ENCODE measurements at places on chromosomes 12 and 14.

DNA sequence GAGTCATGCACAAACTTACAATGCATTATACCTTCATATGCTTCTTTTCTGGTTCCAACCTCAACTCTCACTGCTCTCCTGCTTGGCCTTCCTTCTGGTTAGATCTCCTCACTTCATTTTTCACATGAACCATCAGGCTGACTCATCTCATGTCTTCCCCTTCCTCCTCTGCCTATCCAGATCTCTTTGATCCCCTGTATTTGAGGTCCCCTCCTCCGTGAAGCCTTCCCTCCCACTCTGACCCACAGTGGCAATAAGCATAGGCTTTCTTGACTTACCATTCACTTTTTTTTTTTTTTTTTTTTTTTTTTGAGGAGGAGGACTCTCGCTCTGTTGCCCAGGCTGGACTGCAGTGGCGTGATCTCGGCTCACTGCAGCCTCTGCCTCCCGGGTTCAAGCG is 14.7 kb upstream of the ASIC1 start:
- no peak for DNase-seq

DNA sequence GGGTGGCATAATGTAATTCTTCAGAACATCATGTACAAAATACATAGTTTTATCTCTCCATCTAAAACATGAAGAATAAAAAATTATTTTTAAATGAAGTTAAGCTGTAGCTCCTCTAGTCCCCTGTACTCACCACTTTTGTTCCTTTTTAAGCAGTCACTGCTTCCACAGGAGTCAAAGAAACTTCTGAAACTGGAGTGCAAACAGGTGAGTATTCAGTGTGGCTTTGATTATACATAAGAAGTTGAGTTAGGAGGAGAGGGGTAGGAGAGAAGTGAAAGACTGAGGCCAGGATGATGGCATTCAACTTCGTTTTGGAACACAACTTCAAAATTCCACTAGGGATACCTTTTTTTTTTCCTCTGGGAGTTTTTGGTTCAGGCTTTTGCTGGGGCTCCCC is 131.4 kb upstream of the CNTN1 start:
- DNase-seq, result no peak

DNA sequence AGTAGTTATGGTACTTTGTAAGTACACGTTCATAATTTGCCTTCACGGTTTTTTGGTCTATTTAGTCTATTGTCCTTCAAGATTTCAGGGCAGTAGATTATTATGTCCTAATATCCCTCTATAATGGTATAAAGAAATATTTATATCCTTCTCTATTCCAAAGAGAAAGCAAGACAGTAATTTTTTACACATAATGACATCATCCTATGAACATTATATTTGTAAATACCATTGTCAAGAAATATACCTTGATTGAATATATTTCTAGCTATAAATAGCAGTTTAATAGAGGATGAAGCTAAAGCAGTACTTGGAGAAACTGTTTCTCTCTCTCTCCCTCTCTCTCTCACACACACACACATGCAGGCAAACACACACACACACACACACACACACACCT is 77.0 kb downstream of the C12orf50 start:
- DNase-seq, result no peak

GRCh38 chr12:3597526-3598210 is 106.7 kb downstream of the PRMT8 start:
- DNase-seq, result no peak

DNA sequence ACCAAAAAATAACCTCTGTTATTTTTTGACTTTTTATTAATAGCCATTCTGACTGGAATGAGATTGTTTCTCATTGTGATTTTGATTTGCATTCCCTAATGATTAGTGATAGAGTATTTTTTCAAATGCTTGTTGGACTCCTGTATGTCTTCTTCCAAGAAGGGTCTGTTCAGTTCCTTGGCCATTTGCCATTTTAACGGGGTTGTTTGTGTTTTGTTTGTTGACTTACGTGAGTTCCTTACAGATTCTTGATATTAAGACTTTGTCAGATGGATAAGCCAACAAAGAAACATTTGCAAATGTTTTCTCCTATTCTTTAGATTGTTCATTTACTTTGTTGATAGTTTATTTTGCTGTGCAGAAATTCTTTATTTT is 651.6 kb upstream of the LRFN5 start:
- DNase-seq, result no peak

DNA sequence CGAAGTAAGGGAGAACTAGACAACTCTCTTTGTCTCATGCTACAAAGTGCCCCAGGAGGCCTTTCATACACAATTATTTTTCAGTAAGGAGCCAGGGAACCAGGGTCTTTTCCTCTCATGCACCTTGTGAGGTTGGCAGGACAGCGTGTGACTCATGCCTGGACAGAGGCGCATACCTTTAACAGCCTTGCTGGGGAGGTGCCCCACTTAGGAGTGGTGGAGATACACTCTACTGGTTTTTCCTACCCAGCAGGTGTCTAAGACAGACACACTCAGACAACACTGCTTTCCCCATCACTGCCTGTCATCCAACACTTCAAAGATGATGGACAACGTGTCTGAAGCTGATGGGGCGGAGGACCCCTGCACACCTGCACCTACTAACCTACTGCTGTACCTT is 49.1 kb downstream of the B4GALNT3 start:
- no peak for DNase-seq

- no peak for DNase-seq
These were observed 163.9 kb downstream of the ADGRD1 start for GRCh38 chr12:131117438-131118245.

- no peak for DNase-seq
These were observed 388.1 kb upstream of the PRICKLE1 start for GRCh38 chr12:42977451-42978230.

DNA sequence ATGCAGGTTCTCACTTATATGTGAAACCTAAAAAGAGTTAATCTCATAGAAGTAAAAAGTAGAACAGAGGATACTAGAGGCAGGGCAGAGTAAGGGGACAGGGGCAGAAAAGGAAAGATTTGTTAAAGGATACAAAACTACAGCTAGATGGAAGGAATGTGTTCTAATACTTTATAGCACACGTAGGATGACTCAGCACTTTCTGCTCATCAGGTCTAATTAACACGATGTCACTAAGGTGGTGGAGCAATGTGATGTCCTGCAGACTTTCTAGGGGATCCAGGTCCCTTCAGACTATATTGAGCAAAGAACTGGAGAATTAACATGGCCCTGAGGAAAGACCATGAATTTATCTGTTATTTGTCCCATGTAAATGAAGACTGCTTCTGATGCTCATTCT is 80.8 kb upstream of the CMKLR1 start:
- DNase-seq, result no peak

- DNase-seq, result no peak
These were observed 31.9 kb upstream of the FBXO34 start for GRCh38 chr14:55239320-55239719.

DNA sequence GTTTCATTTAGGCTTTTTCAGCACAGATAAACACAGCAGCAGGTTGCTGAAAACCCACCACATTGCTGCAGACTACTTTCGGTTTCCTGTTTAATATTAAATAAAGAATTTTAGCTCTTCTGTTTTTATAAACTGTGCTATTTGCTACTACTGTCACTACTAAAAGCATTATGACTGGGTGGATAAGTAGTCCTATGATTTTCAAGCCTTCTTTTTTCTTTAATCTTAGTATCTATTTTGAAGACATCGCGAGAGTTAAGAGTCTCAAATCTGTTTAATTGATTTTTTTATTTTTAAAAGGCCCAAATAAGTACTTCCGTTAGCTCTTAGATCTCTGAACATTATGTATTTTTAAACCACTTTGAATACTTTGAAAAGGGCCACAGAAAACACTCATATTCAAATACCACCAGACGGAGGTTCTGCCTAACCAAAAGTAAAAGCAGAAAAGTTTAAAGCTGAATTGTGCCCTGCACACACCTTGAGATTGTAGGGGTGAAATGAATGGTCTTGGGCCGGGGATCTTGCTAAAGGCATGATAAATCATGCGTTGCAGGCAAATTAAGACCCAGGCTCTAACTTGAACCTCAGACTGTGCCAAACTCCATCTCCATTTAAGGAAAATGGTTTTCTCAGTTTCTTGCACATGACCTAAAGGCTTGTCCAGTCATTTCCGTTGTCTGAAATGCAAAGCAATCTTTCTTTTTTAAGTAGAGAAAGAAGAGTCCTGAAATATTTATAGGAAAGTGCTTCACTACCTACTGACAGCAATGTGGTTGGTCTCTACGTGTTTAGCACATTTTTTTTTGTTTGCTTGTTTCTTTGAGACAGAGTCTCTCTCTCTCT is 13.6 kb upstream of the FOXN3 start:
- DNase-seq, result peak; percentile 88

- DNase-seq, result no peak
These were observed 707 bp upstream of the MED6 start for GRCh38 chr14:70601162-70601561.

DNA sequence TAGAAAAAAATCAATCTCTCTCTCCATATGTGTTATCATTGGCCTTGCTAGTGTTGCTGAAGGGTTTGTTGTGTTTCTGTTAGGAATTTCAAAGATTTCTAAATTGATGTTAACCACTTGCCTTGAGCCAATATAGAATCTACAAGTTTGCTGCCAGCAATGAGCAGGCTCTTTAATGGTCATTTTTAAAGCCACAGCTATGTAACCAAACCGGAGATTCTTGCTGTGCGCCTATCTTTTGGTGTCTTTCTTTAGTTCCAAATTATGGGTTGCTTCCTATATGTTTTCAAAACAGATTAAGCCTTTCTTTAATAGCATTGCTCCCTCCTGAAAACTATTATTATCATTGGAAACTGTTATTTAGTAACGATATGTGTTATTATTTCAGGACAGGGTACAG is 545.7 kb downstream of the DIO2 start:
- DNase-seq, result no peak

DNA sequence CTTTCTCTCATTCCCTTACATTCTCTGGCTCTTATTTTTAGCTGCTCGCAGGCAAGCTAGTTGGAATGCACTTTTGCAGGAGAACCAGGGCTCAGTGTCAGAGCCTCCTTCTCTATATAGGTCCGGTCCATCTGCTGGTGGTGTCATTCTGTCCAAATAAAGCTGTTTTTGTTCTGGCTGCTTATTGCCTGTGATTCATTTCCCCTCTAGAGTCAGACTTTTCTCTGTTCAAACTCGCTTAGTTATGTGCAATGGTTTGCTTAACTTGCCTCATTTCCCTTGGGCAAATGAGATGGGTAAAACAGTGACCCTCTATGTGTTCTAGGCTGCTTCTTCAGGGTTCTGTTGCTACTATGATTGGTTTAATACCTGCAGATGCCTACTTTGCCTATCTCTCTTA is 2.9 kb downstream of the SMARCD1 start:
- DNase-seq, result peak; percentile 14

DNA sequence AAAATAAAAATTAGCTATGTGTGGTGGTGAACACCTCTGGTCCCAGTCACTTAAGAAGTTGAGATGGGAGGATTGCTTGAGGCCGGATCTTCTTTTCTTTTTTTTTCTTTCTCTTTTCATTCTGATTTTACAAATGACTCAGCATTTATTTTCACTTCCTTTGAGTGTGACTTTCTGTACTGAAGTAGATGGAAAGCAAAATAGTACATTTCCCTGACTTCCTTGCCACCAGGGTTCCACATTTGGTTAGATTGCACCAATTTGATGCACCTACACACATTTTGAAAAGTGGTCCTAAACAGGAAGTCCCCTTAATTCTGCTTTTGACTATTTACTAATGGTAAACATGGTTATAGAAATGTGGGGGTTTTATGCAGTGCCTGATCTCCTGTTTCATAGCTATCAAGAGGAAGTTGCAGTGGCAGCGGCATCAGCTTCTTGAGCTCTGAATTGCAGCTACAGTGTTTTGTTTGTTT is 13.0 kb upstream of the LEMD3 start:
- peak; percentile 64 for DNase-seq

DNA sequence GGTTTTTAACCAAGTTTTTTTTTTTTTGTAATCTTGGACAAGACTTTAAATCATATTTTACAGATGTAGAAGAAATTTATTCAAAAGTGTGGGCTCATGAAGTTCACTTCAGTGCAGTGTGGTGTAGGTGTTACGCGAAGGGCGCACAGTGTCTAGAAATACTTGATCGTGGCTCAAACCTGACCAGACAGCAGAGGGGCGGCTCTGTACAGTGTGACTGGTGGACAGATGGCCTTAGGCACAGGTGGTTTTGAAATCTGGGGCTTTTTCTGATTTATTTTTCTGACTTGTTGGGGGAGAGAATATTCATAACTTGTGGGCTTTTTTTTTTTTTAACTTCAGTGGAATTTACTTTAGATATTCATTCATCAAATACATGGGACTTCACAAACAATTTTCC is 179.2 kb downstream of the PELI2 start:
- no peak for DNase-seq

- DNase-seq, result no peak
These were observed 77.4 kb downstream of the KIF21A start for GRCh38 chr12:39365364-39366001.

DNA sequence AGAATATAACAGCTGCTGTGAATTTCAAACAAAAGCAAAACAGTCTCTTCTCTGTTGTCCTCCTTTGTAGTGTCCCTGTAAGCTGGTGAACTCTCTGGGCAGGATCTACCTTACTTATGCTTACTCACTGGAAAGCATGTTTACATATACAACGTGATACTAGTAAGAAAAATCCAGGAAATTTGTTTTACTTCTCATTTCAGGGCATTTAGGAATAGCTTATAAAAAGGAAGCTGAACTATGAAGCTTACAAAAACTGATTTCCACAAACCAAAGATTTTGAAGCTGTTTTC is 311.0 kb downstream of the NOVA1 start:
- no peak for DNase-seq

DNA sequence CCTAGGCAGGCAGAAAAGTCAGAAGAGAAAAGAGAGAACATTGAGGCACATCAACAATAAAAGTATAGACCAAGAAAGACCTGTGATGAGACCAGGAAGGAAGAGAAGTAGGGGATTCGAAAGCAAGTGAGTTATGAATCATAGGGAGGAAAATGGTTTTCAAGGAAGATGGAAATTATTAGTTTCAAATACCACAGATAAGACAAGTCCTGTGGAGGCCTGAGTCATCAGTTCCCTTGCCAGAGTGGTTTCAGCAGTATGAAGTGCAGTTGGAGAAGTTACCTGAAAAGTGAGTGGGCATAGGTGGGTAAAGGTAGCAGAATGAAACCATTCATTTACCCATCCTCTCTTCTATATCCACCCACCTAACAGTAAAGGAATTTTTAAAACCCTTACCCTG is 25.2 kb upstream of the TSPAN8 start:
- no peak for DNase-seq

- no peak for DNase-seq
These were observed 48.6 kb downstream of the ATXN7L3B start for GRCh38 chr12:74586251-74586650.

- DNase-seq, result no peak
These were observed 227.7 kb downstream of the BCAT1 start for GRCh38 chr12:24721191-24721590.

DNA sequence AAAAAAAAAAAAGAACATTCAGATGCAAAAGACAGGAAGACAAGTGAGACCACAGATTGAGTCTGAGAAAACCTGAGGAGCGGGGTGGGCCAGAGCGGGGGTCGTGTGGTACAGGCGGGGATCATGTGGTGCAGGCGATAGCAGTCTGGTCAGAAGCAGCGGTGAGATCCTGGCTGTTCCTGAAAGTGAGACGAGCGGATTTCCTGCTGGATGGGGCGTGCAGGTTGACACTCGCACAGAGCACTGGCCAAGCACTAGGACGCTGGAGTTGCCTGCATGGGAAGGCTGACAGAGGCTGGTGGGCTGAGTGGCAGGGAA is 35.7 kb downstream of the CDC42BPB start:
- no peak for DNase-seq

GRCh38 chr12:57622293-57623245 is 10.4 kb downstream of the B4GALNT1 start:
- no peak for DNase-seq

- DNase-seq, result peak; percentile 80
These were observed 11.4 kb upstream of the BCAT1 start for GRCh38 chr12:24960222-24960855.

Data from activated CD4-positive, alpha-beta T cell treated with anti-CD3 and anti-CD28 coated beads, Interleukin-10, Interleukin-2, amounts not matched to agents 100 ng/mL and 50 ng/mL, durations not matched to agents 16 hours and 8 hours (primary cell).